ENCODE measurements at places on chromosomes 12 and 14. TPM values are rescaled to one million over a fixed set of nuclear protein-coding genes. Genes with fewer than 3 reads are reported as not detected.

Gene MVK
- 10.4 TPM for total RNA-seq

Gene CPNE6
- total RNA-seq = not detected

Gene PDZRN4
- 0.28 TPM for total RNA-seq

Gene KERA
- total RNA-seq = not detected

Gene ASCL1
- not detected for total RNA-seq

Gene ACSM4
- total RNA-seq = not detected

Gene PRB2
- total RNA-seq = not detected

Gene FOXG1
- not detected for total RNA-seq

Gene CAPZA3
- total RNA-seq = not detected

Gene GPR162
- 4.5 TPM for total RNA-seq

Gene TAS2R20
- total RNA-seq = 0.28 TPM

- no peak for DNase-seq
These were observed 56.4 kb upstream of the NEDD1 start for GRCh38 chr12:96850676-96851075.

- DNase-seq = no peak
These were observed 2.8 kb upstream of the CDKL1 start for GRCh38 chr14:50399251-50400032.

DNA sequence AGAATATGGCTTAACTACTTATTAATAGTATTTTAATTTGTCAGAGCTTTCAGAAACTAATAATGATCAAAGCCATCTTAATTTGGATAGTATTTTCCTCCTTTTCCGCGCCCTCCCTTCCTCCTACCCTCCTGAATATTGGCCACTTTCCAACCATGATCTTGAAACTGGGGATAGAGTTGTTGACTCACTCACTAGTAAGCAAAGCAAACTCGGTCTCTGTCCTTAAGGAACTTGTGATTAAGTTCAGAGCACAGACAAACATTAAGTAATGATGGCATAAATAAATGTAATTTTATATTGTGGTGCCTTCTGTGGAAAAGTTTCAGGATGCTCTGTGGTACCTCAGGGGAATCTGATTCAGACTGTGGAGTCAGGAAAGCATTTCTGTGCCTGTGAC, 75.7 kb downstream of the LRRK2 start:
- DNase-seq = no peak

GRCh38 chr14:32606301-32606700, 277.2 kb downstream of the AKAP6 start:
- DNase-seq = no peak

- DNase-seq = no peak
These were observed 87.8 kb upstream of the PSMC1 start for GRCh38 chr14:90168425-90169105.

DNA sequence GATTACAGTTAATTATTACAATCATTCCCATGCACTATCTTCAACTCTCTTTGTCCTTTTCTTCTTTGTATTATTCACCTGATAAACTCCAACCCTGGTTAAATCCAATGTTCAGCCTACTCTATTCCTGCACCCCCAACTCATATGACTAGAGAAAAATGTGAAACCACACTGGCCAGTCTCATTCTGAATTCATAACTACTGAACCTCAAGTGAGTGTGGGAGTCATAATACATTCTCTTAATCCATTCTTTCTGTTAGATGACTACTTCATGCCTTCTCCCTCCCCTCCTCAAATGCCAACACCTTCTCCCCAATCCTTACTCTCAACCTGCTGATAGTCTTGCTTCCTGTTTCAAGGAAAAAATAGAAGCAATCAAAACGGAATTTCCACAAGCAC, 22.3 kb upstream of the ITPR2 start:
- no peak for DNase-seq

GRCh38 chr12:48965298-48965838, 6.2 kb downstream of the WNT10B start:
- DNase-seq = no peak

GRCh38 chr14:63933110-63933509, 80.3 kb downstream of the SYNE2 start:
- DNase-seq = no peak

GRCh38 chr14:50957296-50957695, 13.0 kb upstream of the PYGL start:
- no peak for DNase-seq

DNA sequence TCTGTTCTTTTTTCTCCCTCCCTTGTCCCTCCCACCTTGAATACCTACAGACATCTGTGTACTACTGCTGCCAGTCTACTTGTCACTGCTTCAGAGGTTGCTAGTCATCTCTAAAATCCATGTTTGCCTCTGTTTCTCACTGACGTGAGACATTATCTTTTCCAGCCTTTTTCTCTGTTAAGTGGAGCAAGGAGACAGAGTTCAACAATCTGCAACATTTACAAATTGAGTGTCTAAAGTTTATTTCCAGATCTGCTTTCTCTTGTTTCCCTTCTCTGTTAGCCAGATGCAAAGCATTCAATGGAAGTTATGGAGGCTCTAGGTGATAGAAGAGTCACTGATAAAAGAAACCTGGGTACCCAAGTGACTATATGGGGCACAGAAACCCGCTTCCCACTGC, 47.5 kb upstream of the CNTN1 start:
- DNase-seq = no peak

DNA sequence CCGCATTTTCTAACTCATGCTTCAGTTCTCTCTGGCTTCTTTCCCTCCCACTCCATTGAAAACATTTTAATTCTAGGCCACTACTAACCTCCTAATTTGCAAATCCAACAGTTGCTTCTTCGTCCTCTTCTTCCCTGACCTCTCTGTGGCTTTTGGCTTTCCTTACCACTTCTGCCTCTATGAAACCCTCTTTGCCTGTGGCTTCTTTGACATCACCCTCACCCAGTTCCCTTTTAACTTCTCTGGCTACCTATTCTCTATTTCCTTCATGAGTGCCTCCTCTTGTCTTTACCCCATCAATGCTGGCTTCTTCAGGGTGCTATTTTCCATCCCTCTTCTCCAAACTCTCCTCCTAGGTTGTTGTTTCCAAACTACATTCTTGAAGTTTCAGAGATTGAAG, 4.4 kb upstream of the HCFC2 start:
- DNase-seq = no peak

GRCh38 chr14:76832503-76832988, 6.3 kb downstream of the LRRC74A start:
- DNase-seq = no peak

DNA sequence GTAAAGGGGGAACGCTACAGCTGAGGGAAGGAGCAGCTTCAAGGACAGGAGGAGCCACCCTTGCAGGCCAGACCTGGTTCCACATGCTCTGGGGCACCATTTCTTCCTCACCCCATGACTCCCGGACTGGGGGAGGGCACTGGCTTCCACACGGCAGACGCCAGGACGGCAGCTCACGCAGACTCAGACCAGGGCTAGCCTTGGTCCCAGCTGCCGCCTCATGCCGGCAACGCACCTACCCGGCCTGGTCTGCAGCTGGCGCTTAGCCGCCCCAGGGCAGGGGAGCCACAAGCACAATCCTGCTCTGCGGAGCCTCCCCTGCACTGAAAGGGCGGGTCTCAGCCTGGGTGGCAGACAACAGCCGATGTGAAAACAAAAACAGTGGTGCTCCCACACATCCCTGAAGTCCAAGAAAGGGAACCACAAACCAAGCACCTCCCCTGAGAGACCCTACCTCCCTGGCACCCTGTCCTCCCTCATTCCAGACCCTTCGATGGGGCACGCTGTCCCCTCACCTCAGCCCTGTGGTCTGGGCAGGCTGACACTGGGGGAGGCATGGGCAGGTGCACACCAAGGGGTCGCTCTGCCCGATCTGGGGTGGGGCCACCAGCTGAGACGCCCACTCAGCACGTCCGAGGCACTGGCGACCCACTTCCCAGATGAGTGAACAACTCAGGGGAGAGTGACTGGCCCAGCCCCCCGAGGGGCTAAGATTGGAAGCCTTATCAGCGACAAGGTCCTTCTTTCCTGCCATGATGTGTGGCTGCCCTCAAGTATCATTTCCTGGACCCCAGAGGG, 65.0 kb downstream of the CHGA start:
- DNase-seq = no peak

GRCh38 chr12:31728289-31728916, 418 bp downstream of the AMN1 start:
- DNase-seq = peak; percentile 42

DNA sequence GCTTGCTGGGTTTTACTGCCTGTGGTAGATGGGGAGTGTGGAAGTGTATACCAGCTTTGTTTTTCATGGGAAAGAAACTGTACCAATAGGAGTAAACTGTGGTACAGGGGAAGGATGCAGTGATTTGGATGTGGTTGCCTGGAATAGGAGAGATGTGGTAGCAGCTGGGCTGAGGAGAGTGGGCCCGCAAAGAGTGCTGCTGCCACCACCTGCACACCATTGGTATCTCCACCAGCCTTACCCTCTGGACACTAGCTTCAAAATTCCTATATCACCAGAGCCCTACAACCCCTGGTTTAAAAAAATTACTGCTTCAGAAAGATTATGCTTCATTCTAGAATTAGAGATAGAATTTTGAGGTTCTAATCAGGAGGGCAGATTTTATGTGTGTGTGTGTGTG, 53.6 kb downstream of the AKAP6 start:
- no peak for DNase-seq

DNA sequence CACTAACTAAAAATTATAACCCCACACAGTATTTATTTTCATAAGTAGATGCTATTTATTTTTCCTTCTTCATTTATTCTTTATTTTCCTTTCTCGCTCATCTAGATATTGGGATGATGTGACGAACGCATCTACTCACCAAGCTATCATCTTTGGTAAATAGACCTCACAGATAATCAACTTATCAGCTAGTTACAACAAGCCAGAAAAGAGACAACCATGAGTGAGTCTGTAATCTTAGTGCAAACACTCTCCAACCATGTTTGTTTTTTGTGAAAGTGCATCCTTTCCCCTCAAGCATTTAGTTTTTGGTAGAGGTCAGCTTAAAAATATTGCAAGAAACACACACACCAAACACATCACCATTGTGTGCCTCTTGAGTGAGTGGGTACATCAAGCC, 84.9 kb downstream of the SLC25A21 start:
- no peak for DNase-seq

GRCh38 chr14:61894452-61895077, 132.3 kb downstream of the SNAPC1 start:
- DNase-seq = peak; percentile 24

- DNase-seq = no peak
These were observed at the start of gene RIMBP2 for GRCh38 chr12:130715998-130716968. TSS of gene RIMBP2 (minus strand) at chr12:130716299. CDS start at chr12:130479013, 237,286 bp downstream.

GRCh38 chr12:123270214-123271000, 1.2 kb downstream of the CDK2AP1 start:
- DNase-seq = peak; percentile 27

- DNase-seq = no peak
These were observed 102.6 kb upstream of the LMNTD1 start for GRCh38 chr12:25655702-25656101.

DNA sequence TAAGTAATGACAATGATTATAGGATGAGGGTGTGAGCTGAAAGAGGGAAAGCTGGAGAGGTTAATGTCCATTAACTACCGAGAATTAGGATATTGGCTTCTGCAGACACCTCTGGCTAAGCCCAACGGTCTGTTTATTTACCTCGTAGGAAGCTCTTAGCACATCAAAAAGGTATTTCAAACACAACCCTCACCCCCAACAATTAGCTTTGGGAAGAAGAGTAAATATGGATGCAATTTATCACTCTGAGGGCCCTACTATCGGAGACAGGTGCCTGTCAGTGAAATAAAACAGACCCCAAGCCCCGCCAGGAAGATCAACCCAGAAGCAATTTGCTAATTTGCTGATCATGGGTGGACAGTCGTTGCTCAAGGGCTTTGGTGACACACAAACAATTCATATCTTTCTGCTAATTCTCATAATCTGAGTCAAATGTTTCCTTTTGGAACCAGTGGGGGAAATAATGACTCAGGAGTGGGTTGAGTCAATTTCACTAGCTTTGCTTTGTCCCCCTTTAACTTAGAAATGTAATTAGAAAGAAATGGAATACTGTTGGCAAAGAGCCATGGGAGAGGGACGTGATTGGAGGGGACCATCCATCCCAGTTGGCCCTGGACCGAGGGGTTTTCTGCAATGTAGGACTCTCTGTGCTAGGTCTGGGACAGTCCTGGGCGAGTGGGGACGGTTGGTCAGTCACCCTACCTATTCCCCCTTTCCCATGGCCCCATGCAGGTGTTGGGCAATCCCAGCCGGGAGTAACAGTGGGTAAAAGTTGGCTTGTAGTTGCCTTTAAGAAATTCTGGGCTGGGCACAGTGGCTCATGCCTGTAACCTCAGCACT, 99.1 kb upstream of the MED13L start:
- DNase-seq = no peak

DNA sequence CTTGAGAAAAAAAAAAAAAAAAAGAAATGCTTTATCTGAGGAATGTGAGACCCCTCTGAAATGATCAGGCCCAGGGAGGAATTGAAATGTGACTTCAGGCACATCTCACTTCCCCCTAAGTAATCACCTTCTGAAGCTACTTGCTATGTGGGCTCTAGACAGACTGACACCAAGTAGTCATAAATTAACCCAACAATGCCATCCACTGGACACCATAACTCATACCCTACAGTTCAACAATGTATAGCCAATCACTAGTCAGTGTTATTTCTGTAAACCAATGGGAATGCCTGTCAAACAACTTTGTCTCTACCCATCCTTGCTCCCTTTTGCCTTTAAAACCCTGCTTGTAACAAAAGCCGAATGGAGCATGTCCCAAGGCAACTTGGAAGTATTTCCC, 182.7 kb upstream of the TMPO start:
- no peak for DNase-seq

- no peak for DNase-seq
These were observed 12.4 kb upstream of the RTN1 start for GRCh38 chr14:59882957-59883356.

DNA sequence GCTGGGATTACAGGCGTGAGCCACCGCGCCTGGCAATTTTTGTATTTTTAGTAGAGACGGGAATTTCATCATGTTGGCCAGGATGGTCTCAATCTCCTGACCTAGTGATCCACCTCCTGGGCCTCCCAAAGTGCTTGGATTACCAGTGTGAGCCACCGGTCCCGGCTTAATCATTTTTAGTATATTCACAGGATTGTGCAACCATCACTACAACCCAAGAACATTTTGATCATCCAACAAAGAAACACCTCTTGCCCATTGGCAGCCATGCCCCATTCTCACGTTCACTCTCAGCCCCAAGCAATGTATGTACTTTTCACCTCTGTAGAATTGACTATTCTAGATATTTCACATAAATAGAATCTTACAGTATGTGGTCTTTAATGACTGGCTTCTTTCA, 19.9 kb downstream of the SP1 start:
- DNase-seq = no peak
